Fibroblast of mammary gland (primary cell): ENCODE measurements at places on chromosomes 11 and 22.

DNA sequence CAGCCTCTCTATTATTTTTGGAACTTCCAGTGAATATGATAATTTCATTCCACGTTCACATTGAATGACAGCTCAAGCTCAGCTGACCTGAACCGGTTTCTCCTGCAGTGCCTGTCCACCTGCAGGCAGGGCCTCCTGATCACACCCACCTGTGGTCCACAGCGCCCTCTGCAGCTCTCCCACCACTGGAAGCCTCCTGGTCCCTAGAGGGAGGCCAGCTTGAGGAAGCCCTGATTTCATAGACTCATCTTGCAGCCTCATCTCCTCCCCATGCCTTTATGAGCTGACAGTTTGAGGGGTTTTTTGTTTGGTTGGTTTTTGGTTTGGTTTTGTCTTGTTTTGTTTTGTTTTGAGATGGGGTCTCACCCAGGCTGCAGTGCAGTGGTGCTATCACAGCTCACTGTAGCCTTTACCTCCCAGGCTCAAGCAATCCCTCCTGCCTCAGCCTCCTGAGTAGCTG, 29.9 kb upstream of the MALAT1 start:
- peak; percentile 57 for DNase-seq

DNA sequence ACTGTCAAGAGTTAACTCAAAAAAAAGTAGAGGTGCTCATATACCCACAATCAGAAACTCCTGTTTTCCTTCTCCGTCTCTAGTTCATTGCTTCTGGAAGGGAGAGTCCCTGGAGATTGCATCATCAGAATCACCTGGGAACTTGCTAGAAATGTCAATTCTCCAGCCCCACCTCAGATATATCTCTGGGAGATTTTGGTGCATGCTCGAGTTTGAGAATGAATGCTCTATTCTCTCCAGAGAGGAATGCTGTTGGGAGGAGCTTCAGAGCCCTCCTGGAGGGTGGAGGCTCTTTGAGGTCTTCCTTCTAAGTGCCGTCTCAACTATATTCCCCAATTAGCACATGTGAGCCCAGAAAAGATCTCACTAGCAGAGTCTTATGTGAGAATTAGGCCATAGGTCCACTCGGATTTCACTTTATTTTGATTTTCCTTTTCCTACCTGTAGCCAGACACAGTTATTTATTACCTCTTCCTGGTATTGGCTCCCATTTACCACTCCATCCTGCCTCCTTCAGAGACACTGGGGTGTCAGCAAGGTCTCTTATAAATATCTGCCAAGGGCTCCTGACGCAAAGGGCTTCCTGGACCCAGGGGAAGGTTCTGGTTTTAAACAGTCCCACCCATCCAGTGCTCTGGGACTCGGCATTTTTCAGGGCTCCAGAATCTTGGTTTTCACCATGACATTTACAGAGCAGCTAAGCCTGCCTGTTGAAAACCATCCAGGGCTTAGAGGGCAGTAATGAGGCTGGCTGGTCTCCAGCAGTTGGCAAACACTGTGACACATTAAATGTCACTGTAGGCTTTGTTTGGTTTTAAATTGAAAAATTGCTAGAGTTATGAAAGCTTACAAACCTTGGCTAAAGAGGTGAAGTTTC, 136.2 kb downstream of the CD44 start:
- no peak for DNase-seq

- DNase-seq = no peak
Observed at GRCh38 chr11:96357794-96358193, 14.8 kb upstream of the MAML2 start.

DNA sequence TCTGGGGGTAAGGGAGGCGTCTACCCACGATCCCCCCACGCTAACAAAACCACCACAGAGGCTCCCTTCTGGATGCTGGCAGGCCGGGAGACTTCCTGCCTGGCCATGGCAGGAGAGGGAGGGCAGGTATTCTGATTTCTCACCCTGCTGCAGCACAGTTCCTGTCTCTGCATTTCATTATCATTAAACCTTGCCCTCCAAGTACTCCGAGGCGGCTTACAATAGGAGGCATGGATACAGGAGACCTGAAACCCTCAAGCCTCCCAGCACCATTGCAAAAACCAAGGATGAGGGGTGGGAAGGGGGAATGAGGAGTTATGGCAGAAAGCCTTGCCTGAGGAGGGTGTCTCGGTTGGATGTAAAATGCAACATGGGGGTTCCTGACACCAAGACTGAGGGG, 44.1 kb upstream of the MN1 start:
- DNase-seq = no peak

- no peak for DNase-seq
Observed at GRCh38 chr11:48025984-48026340, 45.6 kb downstream of the PTPRJ start.
